Activated CD4-positive, alpha-beta T cell treated with anti-CD3 and anti-CD28 coated beads, Interleukin-2, amount 50 U/mL, for 24 hours (primary cell): ENCODE measurements at places on chromosomes 1 and 21.

DNA sequence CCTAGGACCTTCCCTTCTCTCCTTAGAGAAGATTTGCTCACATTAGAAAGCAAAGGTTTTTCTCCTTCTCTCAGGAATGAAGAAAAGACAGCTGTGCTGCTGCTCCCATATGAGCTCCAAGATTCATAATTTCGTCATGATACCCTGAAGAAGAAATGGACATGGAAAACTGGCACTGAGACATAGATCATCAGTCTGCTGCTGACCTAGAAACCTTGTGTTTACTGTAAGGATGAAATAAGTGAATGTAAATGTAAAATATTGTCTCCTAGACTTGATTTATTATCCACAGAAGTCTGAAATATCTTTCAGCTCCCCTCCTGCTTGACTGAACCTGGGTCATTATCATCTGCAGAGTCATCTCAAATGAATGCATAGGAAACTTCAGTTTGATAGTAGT lies 77.9 kb downstream of the ZC3H11B start:
- DNase-seq: no peak

DNA sequence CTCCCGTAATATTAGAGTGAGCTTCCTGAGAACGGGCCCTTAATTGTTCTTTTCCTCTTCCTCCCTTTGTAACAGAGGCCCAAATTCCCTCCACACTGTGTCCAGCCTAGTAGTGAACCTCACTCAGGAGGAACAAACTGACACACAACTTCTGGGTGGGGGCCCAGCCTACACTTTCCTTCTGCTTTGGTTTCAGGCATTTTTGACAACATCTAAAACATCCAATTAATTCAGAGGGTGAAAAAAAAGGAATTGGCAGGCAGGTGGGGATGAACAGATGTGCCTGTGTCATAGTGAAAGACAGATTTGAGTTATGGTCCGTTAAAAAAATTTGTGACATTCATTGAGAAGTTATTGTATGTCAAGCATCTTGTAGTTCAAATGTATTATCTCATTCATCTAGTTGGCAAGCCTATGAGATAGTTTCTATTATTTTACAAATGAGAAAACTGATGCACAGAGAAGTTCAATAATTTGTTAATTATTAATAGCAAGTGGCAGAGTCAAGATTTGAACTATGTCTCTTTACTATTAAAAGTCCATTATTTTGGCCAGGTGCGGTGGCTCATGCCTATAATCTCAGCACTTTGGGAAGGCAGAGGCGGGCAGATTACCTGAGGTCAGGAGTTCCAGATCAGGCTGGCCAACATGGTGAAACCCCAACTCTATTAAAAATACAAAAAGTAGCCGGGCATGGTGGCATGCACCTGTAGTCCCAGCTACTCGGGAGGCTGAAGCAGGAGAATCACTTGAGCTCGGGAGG lies 41.6 kb upstream of the LRIG2 start:
- no peak for DNase-seq

- DNase-seq: no peak
Measured at GRCh38 chr1:10617318-10617717, 142.6 kb downstream of the PEX14 start.

DNA sequence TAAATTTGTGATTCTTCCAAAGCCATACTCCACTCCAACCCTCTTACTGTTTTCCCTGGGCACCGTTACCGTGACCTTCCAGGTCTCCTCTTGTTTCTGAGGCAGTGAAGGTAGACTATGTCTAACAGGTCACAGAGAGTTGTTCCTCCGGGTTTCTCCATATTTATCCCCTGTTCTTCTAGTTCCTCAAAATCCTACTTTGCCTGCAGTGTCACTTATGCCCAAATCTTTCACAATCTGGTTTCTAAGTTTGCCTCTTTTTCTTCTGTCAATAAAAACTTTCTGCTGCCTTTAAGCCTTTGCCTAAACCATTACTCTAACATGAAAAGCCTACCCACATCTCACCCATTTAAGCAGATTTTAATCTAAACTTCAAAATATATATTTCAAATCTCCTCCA lies 87.7 kb downstream of the C4BPA start:
- no peak for DNase-seq

- no peak for DNase-seq
Measured at GRCh38 chr21:15498455-15498854, 231.3 kb upstream of the USP25 start.

DNA sequence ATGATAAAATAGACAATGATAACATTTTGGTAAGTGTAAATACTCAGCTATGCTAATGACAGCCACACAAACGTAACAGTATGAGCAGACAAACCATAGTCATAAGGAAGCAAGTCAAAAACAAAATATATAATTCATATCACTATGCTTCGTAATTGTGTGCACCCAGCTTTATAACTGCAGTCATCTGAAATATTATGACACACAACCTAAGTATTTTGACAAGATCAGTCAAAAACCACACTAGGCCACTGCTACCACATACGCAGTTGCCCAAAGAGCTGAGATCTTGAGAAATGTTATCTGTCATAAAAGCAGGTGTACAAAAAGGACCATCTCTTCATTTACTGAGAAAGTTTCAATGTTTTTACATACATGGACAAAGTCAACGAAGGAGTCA lies 26.0 kb downstream of the RNASEL start:
- DNase-seq: no peak

GRCh38 chr1:36922593-36923426 lies 111.5 kb downstream of the GRIK3 start:
- DNase-seq: no peak

DNA sequence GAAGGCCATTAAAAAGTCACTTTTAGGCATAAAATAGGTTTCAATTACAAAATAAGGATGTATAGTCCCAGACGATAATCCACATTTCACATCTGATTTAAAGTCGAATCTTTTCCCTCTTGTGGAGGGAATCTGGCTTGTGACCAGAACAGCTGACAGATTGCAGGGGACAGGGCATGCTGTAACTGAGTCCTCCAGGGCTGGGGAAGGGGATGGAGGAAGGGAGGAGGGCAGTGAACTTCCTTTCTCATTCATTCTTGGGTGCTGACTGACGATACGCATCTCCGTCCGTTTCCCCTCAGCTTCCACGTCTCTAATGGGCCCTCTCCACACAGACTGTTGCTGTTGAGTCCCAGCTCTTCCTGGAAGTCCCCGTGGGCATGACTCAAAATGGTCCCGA lies 108.1 kb upstream of the CSF3R start:
- DNase-seq: no peak

GRCh38 chr1:187999973-188000372 lies 1171.2 kb downstream of the PLA2G4A start:
- DNase-seq: no peak

- DNase-seq: no peak
Measured at GRCh38 chr1:11365744-11366387, 92.9 kb downstream of the UBIAD1 start.

DNA sequence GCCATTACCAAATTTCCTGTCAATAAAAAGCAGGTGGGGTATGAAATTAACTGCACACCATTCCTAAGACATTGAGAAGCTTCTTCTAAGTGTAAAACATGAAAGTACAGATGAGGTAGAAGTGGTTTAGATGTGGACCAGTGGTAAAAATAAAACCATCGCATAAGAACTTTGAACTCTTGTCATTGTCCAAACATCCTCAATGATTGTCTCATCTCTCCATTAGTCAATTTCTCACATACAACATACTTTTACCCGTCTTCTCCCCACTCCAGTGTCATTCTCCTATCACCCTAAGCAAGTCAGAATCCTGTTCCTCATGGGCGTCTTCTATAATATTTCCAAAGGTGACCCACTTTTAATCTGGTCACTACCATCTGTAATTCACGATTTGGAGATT lies 24.3 kb upstream of the SLC19A2 start:
- DNase-seq: no peak

GRCh38 chr1:154349121-154349520 lies 23.8 kb downstream of the ATP8B2 start:
- DNase-seq: no peak

DNA sequence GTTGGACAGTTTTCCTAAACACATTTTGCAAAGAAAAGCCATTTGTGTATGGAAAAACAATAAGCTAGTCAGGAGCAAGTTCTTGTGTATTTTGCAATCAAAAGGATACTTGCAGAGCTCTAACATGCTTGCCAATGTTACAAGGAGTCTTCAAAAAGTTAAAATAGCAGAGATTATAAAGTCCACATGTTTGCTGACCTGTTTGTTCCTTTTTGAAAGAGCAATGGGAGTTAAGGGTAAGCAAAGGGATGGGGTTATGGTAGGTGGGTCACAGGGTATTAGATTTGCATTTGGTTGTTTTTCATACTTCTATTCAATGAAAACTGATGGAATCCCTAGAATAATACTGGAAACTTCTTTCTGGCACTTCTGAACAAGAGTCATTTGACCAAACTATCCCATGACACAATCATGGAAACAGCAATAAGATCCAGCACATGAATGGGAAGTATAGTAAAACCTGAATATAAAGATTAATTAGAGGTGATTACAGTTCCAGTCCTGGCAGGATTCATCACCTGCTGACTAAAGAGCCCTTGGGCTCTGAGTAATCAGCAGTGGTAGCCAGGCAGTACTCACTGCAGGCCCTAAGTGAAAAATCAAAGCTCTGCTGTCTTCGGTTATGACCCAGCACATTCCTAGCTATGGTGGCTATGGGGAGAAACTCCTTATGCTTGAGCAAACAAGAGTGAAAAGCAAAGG lies 27.1 kb upstream of the ZC3H11B start:
- DNase-seq: no peak

GRCh38 chr1:84174051-84174556 lies 30.0 kb downstream of the PRKACB start:
- no peak for DNase-seq

DNA sequence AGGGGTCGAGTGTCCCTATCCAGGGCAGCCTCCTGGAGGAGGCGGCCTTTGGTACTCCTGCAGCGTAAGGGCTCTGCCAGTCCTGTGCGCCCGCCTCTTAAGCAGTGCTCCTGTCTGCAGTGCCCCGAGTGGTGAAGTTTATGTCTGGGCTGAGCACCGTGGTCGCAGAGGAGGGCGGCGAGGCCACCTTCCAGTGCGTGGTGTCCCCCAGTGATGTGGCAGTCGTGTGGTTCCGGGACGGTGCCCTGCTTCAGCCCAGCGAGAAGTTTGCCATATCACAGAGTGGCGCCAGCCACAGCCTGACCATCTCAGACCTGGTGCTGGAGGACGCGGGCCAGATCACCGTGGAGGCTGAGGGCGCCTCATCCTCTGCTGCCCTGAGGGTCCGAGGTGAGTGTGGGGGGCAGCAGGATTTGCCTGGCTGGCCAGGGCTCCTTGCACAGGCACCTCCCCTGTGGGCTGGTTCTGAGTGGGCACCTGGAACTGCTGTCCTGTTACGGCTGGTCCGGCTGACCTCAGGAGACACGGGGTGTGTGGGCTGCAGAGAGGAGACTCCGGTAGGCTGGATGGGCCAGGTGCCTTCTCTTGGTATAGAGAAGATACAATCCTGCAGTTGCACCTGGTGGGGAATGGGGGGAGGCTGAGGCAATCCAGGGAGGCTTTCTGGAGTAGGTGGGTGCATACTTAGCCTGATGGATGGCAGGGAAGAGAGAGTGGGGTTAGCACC lies 66.8 kb downstream of the OBSCN start:
- no peak for DNase-seq

- DNase-seq: no peak
Measured at GRCh38 chr1:241612533-241613477, 27.4 kb downstream of the CHML start.

DNA sequence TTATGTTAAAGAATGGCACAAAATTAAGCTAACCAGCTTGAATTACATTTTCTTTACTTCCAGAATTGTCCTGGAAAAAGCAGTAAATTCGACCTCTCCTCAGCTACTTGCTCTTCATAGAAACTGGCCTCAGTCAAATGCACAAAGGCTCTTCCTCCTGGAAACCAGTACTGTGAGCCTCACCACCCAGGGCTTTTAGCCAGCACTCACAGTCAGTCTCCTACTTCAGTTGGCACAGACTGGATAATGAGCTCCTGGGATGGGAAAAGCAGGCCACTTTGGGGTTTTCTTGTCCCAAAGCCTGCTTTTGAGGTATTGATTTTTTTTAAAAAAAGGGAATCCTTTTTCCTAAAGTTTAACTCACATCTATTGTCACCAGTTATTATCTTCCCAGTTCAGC lies 40.4 kb downstream of the SCYL3 start:
- no peak for DNase-seq

- no peak for DNase-seq
Measured at GRCh38 chr1:203776636-203777035, 11.7 kb downstream of the LAX1 start.

DNA sequence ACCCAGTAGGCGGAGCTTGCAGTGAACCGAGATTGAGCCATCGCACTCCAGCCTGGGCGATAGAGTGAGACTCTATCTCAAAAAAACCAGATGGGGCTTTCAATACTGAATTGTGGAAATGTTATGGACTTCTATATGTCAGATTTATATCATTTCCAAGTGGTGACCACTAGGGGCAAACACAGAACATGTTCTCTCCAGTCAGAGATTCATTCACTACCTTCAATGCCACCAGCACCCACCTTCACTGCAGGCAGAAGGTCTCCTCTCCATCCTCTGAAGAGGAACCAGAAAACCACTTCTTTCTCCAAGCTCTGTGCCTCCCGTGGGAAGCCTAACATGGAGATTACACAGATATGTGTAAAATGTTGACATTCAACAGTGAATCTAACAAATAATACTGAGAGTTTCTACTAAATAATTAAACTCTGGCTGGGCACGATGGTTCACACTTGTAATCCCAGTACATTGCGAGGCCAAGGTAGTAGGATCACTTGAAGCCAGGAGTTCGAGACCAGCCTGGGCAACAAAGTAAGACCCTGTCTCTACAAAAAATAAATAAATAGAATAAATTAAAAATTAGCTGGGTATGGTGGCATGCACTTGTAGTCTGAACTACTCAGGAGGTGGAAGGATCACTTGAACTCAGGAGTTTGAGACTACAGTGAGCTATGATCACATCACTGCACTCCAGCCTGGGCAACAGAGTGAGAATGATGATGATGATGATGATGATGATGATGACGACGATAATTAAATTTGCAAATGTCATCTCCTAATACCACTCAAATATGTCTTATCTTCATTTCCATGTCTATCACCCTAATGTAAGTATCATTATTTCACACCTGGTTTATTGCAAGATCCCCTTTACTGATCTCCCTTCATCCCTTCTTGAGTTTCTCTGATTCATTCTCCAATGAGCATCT lies 151.1 kb downstream of the ZNF281 start:
- no peak for DNase-seq
